Stimulated activated CD8-positive, alpha-beta memory T cell treated with anti-CD3 and anti-CD28 coated beads, Interleukin-15, amount 100 ng/mL, for 4 hours (primary cell): ENCODE measurements at places on chromosomes 1 and 21.
A peak's percentile ranks its signal among the peaks of the same experiment; 100 is the strongest.

- DNase-seq, result no peak
Measured at GRCh38 chr21:36129219-36129618, 5.7 kb upstream of the CBR3 start.

DNA sequence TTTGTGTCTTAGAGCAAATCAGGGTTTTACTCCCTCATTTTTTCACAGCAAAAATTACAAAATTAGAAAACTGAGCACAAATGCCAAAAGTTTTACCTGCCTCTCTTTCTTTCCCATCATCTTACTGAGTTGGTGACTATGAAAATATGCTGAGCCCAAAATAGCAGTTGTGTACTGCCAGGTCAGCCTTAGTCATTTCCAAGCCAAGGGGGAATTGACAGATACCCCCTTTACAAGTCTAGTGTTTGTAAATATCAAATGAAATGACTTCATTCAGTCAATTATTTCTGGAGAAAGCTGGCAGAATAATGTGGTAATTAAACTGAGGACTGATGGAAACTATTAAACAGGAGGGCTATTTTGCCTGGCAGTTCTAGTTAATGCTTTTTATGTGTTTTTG is 11.4 kb upstream of the GORAB start:
- no peak for DNase-seq

DNA sequence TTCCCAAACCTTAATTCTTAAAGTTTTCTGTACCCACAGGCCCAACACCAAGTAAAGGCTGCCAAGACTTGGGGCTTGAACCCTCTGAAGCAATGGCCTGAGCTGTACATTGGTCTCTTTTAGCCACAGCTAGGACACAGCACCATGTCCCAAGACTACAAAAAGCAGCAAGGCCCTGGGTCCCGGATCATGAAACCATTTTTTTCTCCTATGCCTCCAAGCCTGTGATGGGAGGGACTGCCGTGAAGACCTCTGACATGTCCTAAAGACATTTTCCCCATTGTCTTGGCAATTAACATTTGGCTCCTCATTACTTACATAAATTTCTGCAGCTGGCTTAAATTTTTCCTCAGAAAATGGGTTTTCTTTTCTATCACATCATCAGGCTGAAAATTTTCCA is 30.9 kb downstream of the ZNF670 start:
- DNase-seq, result no peak

DNA sequence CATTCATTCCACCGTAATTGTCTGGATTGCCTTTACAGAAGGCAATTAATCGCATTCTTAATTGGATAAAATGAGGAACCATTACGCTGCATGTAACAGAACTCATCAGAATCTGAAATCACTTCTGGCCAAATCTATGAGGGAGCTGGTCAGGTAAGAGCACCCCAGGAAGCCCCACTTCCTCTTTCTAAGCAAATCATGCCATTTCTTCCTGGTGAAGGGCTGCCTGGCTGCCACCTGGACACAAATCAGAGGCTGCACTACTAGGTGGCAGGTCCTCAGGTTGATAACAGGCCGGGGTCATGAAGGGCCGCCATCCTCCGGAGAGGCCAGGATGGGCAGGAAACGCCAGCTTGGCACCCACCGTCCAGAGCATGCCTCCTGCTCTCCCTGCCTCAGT is 73.7 kb downstream of the CAPZB start:
- DNase-seq, result no peak

DNA sequence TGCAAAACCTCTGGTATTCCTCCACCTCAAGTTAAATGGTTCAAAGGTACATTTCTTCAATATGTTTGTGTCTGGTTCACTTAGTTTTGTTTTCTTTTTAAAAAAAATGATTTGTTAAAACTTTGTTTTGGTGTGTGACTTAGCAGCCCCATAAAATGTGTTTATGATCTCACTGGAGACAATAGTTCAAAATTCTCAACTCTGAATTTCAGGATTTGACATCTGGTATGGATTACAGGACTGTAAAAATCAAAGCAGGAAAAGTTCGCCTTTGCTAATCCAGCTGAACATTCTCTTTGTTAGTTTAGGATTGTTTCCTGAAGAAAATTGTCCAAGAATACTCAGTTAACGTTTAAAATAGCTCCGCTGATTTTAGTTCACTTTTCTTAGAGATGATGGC is 231.7 kb downstream of the HMCN1 start:
- DNase-seq, result no peak

DNA sequence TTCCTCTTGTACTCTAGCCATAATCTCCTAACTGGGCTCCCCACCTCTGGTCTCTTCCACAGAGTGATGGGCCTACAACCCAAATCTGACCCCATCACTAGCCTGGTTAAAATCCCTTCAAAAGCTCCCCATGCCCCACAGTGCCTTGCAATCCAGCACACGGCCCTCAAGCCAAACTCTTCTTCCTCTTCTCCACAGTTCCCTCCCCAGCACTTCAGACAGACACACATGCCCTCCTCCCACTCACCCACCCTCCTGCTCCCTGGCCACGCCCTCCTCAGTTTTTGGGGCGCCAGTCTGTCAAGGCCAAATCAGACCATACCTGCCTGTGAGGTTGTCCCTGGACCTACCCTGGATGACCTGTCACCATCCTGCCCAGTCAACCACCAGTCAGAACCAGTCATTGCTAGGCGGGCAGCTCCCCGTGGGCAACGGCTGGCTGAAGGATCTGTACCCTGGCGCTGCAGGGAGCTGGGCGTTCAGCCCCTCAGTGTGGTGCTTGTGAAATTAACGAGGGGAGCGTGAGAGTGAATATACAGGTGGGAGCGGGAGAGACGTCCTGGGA is 753 bp downstream of the C1orf210 start:
- no peak for DNase-seq

GRCh38 chr1:61210435-61211154 is 128.2 kb downstream of the NFIA start:
- DNase-seq, result no peak

DNA sequence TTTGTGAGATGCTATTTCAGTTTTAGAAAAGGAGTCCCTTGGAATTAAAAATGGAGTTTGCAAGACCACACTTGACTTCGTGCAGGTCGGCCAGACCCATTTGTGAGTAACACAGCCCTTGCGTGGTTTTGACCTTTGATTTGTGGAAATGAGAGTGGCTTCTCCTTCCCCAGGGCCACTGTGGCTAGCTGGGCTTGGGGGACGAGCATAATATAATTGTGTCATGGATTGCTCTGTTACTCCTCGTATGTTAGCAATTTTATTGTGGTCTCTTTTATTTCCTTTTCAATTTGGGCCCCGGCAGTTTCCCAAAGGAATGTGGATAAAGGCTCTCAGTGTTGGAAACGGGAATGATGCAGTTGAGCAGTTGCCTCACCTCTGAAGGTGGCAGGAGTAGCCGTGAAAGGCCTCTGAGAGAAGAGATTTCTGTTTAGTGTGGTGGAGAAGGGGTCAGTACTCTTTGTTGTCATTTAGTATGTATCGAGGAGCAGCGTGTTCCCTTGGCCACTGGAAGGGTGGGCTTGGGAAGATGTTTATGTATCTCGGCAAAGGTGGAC is 194.6 kb downstream of the PBX1 start:
- no peak for DNase-seq

DNA sequence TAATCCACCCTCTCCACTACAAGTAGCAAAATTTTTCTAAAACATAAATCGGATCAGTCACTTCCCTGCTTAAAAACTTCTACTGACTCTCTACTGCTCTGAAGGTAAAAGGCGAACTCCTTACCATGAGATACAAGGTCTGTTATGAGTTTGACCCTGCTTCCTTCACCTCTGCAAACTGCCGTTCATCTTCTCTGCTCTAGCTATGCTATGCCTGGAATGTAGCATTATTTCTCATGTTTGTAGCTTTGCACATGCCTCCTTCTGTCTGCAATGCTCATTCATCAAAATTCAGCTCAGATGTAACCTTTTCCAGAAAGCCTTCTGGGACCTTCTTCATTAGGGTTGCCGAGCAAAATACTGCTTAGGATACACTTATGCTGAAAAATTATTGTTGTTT is 30.8 kb downstream of the RPL5 start:
- no peak for DNase-seq

DNA sequence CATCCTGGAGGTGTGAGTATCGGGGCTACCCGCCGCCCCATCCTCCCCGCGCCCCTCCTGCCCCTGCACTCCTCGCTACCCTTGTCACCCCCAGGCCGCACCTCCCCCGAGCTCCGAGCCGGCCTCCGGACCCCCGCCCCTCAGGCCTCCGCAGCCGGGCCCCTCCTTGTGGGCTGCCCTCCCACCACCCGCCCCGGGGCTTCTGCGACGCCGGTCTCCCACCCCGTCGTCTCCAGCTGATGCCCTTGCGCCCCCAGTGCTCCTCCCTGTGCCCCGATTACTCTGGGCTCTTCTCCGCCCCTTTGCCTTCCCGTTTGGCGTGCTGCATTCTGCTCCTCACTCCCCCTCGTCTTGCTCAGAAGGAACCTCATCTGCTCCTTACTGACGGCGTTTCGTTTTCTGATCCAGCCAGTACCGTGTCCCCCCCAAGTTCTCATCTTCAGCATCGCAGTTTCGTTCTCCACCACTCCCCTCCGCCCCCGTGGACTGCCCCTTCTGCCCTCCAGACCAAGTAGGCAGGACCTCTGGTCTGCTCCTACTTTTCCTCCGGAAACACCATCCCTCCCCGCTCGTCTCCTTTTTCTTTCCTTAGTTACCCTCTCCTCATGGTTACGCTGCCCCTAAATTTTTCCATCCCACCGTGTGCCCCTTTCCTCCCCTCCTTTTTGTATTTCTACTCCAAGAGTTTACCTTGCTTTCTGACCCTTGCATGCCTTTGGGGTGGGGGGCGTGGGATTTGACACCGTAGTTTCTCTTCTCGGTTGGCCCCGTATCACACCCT is 841 bp downstream of the SNX27 start:
- peak; percentile 3 for DNase-seq

GRCh38 chr1:34378968-34379856 is 202.5 kb downstream of the C1orf94 start:
- DNase-seq, result no peak

DNA sequence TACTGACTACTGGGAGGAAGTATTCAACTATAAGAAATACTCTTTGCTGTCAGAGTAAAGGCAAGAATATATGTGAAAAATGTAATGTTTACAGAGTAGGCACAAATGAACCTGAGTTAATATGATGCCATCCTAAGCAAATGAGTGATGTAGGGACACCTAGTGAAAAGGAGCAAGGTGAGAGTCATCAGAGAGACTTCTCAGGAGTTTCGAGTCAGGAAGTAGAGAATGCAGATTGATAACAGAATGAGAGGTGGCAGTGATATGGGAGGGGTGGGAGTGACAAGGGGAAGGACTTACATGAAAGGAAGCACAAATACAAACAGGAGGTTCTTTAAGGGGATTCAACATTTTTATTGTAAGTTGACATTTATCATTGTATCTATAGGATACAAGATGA is 10.2 kb downstream of the PRCC start:
- DNase-seq, result no peak

GRCh38 chr1:3691421-3692204 is 39.3 kb downstream of the TP73 start:
- DNase-seq, result no peak

GRCh38 chr1:92748138-92748537 is 36.8 kb downstream of the EVI5 start:
- no peak for DNase-seq

DNA sequence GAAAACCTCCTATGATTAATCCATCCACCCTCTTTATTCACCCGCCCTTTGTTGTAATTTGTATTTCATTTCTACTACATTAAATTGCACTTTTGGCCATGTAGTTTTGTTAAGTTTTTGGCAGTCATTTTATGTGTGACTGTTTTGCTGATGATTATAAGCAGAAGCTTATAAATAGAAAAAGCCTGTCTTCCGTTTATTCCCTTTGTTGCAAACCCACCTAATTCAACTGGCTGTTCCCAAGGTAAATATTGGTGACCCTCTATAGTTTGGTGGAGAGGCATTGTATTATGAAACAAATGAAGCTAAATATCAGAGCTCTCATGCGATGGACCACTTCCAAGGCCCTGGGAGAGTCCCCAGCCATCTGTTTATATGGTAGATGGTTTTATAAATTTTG is 36.7 kb upstream of the IGSF3 start:
- no peak for DNase-seq

GRCh38 chr1:62355095-62355494 is 35.9 kb upstream of the KANK4 start:
- DNase-seq, result no peak

GRCh38 chr1:59638231-59638711 is 176.5 kb upstream of the HOOK1 start:
- no peak for DNase-seq

GRCh38 chr1:164836614-164837018 is 277.6 kb downstream of the PBX1 start:
- DNase-seq, result no peak

DNA sequence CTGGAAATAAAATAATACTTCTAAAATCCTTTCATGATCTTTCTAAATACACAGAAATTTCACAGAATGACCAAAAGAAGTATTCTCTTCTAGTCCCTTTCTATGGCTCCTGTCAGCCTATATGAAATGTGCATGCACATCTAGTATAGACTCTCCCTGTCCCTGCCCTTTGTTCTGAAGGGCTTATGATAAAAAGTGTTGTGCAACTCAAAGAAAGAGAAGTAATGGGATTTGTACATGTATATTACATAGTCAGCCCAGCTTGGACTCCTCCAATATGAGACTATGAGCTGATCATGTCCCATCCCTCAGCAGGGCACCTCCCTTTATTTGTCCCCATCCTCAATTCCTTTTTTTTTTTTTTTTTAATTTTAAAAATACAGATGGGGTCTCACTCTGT is 42.1 kb upstream of the LAX1 start:
- no peak for DNase-seq

DNA sequence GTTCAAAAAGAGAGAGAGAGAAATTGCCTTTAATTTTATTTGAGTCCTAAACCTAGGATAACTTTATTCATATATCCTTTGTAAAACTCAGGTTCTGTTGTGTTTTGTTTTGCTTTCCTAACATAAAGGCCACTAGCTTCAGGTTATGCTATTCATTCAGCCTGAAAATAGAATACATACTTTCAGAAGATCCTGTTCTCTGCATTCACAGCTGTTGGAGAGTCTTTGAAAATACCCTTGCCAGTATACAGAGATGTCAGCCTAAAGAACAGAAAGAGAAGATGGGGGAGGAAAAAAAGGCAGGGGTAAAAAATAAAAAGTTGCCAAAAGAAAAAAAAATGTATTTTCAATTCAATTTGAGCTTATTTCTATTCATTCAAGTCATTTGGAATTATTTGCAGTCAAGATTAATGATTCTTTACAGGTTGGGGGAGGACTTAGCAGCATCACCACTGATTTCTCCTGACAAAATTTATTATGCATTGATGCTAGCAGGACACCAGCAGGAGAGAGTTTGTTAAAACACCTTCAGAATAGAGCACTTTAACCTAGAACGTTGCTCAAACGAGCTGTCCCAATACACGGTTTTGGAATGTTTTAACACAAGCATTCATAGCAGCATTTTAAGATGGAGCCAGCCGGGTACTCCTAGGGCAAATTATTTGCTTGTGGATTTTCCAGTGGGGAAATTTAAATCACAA is 318.5 kb downstream of the NTNG1 start:
- DNase-seq, result no peak

GRCh38 chr1:27876341-27877114 is 4.2 kb downstream of the THEMIS2 start:
- no peak for DNase-seq

GRCh38 chr1:20319456-20320220 is 29.0 kb downstream of the VWA5B1 start:
- no peak for DNase-seq
